Stimulated activated CD8-positive, alpha-beta memory T cell treated with anti-CD3 and anti-CD28 coated beads, Interleukin-4, amount 100 ng/mL, for 1 hour (primary cell): ENCODE measurements at places on chromosomes 5 and 9.

DNA sequence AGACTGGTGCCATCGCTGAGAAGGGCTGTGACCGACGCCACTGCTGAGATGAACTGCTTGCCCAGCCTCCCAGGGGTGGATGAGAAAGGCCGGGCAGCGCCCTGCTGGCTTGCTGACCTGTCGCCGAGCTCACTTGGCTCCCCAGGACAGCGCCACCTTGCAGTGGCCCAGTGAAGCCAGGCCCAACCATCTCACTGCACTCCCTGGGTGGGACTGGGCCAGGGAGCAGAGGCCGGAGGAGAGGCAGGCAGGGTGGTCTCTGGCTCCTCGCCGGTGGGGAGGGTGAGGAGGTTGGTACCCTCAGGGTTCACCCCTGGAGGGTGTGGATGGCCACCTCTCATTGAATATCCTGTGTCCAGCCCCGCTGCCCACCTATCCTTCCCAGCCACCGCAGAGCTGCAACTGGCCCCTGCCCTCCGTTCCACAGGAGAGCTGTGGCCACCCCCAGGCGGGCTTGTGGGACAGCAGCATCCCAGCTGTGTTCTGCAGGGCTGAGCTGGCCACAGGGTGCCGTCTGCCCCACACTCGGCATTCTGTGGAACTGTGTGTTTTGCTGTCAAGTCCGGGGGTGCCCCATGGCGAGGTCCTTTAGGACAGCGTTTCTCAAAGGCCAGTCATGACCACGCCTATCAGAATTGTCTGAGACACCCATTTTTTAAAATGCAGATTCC lies 41.0 kb upstream of the FCN2 start:
- no peak for DNase-seq

DNA sequence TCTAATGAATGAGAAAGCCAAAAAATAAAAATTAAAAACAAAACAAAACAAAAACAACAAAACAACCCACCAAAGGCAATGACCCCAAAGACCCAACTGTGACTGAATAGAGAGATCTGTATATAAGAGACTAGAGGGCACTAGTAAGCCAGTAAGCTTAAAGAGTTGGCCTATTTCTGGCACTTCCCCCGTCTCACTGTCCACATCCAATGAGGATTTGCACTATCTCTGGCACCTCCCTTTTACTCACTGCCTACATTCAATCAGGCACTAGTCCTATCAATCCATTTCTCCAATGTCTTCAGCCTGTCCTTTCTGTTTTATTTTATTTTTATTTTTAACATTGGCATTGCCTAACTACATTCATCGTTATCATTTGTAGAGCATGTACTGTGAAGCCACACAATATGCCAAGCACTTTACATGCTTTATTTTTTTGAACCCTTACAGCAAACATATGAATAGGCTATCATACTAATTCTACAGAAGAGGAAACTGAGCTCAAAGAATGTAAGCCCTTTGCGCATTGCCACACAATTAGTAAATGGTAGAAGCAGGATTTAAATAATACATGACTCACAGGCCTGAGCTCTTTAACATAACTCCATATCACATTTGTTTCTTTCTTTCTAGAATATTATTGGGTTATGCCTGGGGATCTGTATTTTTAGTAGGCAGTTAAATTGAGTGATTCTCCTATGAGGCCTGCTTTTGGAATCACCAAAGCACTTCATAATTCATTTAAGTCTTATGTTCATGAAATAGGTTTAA lies 70.0 kb downstream of the C6 start:
- no peak for DNase-seq

DNA sequence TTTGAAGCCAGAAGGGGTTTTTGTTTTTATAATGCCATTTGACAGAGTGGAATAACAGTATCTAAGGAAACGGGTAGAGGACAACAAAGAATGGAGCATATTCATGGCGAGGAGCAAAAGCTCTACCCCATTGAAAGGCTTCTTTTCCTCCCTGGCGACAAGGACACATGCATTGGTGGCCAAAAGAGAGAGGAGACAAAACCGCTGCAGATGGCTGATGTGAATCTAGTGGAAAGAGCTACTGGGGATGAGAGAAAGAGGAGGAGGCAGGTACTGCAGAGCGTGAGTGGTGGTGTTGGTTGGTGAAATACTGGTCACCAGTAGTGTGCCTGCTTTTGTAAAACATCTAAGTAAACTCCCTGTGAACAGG lies 491 bp downstream of the APC start:
- no peak for DNase-seq

- no peak for DNase-seq
These were observed 2.6 kb downstream of the FRMPD1 start for GRCh38 chr9:37653385-37653784.

DNA sequence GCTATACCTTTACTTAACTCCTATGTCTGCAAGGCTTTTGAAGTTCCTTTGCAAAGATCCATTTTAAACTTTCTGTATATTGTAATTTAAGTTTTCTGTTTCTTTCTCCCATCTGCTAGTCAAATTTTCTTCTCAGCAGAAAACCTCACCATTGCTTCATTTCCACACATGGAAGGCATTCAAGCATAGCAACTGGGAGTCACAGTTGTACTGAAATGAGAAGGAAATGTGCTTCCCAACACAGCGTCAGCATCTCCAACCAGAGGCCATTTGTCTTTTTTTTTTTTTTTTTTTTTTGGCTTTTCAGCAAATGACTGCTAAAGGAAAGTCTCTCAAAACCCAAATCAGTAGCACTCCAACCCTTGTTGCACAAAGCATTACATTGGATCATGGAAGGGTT lies 92.5 kb downstream of the RAB3C start:
- no peak for DNase-seq

- no peak for DNase-seq
These were observed 41.4 kb upstream of the SLCO6A1 start for GRCh38 chr5:102539996-102540728.

DNA sequence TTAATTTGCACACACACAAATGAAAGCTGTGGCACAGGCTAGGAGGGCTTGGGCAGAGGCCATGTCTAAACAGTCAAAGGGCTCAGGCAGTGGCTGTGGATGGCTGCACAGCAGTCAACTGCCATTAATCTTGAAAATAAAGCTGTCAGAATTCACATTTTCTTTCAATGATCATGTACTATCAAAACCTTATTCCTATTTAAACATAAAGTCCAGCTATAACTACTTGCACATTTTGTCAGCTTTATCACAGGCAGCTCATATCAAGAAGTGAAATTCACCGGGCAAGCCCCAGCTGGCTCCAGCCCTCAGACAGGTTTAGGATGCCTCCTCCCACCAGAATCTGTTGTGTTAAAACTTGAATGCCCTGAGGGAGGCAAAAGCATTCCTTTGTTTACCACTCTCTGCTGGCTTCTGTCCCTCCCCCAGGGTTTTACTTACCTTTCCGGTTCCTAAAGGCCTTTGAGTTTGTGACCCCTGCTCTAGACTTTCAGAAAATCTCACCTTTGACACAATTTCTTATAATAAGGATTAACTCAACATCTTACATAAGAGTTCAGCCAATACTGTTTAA lies 54.9 kb upstream of the GRAMD2B start:
- no peak for DNase-seq

GRCh38 chr5:160088805-160089204 lies 30.4 kb downstream of the PWWP2A start:
- no peak for DNase-seq

DNA sequence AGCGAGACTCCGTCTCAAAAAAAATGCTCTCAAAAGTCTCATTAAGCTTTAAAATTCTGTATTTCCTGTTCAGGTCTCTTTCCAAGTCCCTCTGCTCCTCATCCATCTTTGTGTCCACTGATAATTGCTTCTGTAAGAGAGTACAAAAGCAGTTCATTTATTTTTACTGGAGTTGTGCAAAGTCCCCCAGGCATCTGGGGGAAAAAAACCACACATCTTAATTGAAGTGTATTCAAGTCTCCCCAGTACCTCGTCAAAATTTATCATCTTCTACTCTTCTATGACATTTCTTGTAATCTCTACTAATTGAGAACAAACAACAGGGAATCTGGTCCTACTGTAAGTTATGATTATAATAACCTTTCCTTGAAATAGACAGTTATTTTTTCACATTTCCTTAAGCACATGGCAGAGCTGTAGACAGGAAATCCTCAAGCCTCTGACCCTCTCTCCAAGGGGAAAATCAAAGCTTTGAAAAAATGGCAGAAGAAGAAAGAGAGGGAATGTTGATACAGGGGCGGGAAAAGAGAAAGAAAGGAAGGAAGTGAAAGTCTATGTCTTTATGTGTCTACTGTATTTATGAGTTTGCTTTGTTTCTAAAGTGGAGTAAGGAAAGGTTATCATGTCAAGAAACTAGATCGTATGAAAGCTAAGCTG lies 51.5 kb downstream of the RAI14 start:
- no peak for DNase-seq

DNA sequence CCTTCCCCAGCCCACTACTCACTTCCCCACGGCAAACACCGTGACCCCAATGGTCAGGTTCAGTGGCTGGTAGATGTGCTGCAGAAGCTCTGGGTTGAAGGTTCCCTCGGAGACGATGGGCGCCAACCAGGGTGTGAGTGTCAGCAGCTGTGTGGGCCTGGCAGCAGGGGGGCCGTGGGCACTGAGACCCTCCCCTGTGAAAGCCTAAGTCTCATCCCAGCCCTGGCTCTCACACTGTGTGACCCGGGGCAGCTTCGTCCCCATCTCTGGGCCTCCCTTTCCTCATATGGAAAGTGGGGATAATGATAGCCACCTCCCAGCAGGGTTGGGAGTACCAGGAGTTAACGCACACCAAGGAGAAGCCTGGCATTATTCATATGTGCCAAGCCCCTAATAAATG lies 8.6 kb downstream of the GBGT1 start:
- no peak for DNase-seq

DNA sequence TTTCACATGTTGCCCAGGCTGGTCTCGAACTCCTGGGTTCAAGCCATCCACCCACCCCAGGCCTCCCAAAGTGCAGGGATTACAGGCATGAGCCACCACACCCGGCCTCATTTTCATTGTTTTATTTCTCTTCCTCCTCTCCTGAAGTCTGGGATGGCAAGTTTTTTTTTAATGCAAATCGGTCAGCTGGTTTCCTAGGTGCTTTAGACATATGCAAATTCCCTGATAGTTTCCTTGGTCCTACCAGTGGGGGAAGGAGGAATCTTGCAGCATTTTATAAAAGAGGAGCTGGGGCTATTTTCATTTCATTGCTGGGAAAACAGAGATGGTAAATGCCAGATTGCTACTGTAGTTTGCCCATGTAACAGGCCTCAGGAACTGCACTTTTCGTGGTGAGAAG lies 179.4 kb downstream of the ACTL7B start:
- DNase-seq = no peak
